Fibroblast of skin of back (primary cell): ENCODE measurements at places on chromosomes 11 and 22.

DNA sequence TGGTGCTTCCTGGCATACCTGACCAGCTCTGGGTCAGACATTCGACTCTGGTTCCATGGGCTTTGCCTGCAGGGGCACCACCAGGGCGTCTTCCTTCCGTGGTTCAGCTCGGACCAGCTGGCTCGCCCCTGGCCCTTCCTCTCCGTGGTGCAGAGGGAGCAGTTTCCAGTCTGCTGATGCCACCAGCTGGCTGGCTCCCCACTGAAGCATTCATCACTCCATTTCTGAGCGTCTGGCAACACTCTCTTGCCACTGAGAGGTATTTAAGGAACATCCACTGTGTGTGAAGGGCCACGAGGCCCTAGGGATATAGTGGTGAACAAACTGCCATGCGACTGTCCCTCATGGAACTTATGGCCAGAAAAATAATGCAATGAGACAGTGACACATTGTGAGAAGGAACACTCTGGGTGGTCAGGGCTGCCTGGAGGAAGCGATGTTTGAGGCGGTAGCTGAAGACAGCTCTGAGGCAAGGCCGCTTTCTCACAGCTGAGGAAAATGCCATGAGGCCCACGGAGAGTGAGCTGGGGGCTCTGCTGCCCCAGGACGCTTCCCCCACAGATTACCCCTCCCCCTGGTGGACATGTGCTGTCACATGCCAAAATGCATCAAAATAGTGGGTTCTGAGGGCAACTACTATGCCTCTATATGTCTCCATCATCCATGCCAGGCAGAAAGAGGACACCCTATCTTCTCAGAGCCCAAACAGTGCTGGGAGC lies 44.9 kb upstream of the ARFGAP3 start:
- no peak for DNase-seq

DNA sequence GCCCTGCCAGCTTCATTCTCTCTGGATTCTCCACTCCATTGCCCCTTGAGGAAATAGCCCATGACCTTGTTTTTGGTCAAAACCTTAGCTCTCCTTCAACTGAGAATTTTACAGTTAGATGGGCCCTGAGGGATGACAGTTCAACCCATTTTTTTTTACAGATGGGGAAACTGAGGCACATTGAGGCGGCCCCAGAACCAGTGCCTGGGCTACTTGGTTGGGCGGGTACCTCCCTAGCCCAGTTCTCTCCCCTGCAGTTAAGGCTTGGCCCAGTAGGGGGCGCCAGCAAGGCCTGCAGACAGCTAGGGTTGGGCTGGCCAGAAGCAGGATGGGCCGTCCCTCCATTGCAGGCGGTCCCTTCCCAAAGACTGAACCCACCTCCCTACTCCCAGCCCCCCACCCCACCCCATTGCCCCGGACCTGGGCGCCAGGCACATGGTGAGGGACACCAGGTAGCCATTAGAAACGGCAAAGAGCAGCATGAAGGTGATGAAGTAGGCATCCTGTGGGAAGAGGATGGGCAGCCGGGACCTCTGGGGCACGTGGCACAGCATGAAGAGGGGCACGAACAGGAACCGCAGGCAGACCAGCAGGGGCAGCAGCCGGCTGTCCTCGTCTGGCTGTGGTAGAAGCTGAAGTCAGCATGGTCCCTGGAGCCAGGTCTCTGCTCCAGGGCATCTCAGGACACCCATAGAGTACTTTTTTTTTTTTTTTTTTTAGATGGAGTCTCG lies 7.6 kb downstream of the SLC29A2 start:
- DNase-seq: peak; percentile 19

- no peak for DNase-seq
Measured at GRCh38 chr11:121958323-121958970, 157.6 kb downstream of the BLID start.

GRCh38 chr11:117969160-117969991 lies 16.8 kb upstream of the IL10RA start:
- no peak for DNase-seq

DNA sequence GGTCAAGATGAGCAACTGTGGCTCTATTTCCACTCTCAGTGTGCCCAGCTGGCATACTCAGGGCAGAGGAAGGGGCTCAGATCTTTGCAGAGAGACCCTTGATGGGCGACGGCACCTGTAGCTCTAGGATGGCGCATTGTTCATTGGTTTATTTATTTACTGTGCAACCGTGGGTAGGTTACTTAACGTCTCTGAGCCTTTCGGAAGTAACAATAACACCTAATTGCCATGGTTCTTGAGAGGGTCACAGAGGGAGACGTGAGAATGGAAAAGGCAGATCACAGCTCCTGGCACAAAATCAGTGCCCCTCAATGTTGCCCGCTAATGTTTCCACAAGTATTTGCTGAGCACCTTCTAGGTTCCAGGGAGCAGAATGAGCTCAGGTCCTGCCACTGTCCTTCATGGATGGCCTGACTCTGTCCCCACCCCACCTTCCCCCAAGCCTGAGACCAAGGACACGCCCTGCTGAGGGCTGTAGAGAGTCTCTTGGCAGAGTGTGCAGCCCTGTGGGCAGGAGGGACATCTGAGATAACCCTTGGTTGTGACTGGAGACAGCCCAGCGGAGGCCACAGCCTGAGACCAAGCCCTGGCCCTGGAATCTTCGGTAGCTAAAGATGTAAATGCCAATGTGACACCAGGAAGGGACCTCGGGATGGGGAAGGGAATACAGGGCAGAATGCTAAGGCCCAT lies 780 bp upstream of the ALDH3B2 start:
- no peak for DNase-seq

DNA sequence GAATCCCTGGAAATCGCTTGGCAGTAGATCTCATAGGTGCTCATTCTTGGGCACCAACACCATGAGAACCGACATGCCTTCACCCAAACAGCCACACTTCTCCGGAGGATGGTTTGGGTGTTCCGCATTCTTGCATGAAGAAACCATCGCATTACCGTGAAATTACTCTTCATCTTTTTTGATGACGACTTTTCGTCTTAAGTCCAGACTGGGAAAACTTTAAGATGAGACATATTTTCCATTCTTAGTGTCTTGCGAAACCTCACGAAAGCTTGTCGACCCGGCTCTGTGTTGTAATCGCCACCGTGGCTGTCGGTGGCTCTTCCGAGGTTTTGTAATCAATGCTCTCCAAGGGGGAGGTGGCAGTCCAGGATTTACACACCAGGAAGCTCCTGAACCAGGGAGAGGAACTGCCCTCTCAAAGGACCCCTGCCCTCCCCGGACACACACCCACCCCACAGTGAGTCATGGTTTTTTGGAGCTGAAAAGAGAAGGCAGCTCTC lies 1.7 kb downstream of the TOM1 start:
- DNase-seq: peak; percentile 44

DNA sequence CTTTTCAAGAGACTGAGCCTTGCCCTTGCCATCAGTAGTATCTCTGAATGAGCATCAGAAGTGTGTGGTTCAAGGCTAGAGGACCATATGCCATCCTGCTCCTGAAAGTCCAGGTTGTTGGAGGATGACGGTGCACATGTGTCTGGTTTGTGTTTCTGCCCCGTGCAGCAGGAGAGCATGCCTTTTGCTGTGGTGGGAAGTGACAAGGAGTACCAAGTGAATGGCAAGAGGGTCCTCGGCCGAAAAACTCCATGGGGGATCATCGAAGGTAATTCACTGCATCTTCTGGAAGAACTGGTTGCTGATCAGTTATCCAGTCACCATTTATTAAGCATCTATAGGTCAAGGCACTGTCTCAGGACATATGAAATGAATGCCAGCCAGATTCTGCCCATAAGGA lies 6.1 kb upstream of the WBP2NL start:
- DNase-seq: no peak

- DNase-seq: no peak
Measured at GRCh38 chr11:75507571-75507970, 18.2 kb downstream of the GDPD5 start.

DNA sequence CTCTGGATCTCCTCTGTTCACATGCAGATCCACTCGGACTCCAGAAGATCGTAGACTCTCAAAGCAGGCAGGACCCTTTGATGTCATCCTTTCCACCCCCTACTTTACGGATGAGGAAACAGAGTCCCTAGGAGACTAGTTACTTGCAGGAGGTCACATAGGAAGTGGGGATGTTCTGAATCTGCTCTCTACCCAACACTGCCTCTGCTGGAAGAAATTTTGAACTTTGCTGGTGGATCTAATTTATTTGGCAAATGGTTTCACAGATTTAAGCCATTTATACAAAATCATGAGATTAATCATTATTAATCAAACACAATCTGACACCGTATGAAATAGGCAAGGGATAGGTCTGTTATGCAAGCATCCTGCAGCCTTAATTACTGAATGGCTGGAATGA lies 55.0 kb upstream of the USP47 start:
- DNase-seq: peak; percentile 52

DNA sequence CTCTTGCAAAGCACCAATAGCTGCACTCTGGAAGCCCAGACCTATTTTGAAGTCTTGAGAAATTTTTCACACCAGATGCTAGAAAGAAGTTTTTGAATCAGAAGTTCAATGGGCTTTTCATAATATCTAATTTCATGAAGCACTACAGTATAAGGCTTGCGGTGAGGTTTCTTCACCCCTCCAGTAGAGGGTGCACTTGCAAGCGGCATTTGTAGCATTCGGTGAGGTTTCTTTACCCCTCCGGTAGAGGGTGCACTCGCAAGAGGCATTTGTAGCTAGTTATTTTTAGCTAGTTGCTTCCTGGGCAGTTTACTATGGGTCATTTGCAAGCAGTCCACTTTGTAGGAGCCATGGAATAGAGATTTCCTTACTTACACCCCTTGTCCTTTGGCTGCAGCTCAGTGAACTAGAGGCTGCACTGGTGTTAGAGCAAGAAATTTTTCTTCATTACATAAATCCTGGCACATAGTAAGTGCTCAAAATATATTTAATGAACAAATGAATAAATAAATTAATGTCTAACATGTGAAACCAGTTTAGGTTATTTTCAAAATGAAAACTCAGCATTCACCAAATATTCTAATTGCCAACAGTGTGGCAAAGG lies 7.8 kb upstream of the NOX4 start:
- no peak for DNase-seq

DNA sequence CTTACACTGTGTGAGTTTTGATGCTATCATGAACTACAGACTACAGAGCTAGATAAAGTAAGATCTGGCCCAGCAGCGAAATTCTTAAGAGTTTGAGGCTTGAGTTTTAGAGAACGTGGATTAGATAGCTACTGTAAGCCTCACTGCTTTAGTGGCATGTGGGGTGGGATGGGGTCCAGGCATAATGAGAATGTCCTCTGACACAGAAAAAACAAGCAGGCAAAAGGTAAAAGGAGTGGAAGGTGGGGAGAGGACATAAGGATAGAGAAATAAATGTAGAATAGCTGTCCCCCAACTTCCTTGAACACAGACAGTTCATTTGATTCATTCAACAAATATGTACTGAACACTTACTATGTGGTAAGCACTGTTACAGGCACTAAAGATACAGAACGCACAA lies 324.5 kb upstream of the PITPNB start:
- peak; percentile 42 for DNase-seq

DNA sequence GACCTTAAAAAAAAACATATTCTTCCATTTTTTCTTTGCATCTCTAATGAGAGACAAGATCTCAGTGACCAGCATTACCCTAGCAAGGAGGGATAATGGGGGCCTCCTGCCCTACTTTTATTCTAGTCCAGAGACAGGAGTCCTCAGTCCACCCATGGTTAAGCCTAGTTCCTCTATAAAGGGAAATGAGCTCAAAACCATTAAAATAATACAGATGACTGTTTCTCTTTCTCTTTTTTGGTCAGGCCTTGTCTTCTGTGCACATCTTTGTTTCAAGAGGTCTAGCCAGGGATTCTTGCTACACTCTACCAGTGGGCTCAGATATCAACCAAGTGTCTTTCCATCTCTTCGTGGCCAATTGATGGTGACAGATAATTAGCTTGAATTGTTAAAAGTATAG lies 73.1 kb downstream of the MPPED2 start:
- DNase-seq: no peak

- DNase-seq: peak; percentile 19
Measured at GRCh38 chr11:124717786-124718651, 21.7 kb upstream of the NRGN start.

GRCh38 chr22:50169774-50170341 lies 673 bp upstream of the PANX2 start:
- peak; percentile 29 for DNase-seq

- no peak for DNase-seq
Measured at GRCh38 chr11:114604886-114605285, 9.3 kb upstream of the NXPE4 start.

- DNase-seq: no peak
Measured at GRCh38 chr11:111443640-111444039, 64.6 kb upstream of the POU2AF1 start.
